ENCODE measurements at places on chromosomes 12 and 14.

GRCh38 chr14:23058654-23059504, 1.6 kb upstream of the CDH24 start:
- no peak for DNase-seq

GRCh38 chr12:50720501-50720900, 43.4 kb upstream of the ATF1 start:
- no peak for DNase-seq

DNA sequence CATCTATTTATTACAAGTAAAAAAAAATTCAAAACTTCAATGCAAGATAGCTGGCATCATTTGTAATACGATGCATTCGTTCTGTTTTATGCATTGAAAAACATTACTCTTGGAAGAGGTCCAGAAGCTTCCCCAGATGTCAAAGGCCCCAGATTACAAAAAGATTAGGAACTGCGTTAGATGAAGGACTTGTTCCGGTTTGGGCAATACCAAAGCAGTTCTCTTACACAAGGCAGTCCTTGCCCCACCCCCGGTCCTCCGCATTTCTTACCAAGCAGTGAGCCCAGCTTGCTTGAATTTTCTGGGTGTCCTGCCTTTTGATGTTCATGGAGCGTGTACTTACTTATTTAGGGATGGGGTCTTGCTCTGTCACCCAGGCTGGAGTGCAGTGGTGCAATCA, 4.8 kb upstream of the HVCN1 start:
- no peak for DNase-seq

DNA sequence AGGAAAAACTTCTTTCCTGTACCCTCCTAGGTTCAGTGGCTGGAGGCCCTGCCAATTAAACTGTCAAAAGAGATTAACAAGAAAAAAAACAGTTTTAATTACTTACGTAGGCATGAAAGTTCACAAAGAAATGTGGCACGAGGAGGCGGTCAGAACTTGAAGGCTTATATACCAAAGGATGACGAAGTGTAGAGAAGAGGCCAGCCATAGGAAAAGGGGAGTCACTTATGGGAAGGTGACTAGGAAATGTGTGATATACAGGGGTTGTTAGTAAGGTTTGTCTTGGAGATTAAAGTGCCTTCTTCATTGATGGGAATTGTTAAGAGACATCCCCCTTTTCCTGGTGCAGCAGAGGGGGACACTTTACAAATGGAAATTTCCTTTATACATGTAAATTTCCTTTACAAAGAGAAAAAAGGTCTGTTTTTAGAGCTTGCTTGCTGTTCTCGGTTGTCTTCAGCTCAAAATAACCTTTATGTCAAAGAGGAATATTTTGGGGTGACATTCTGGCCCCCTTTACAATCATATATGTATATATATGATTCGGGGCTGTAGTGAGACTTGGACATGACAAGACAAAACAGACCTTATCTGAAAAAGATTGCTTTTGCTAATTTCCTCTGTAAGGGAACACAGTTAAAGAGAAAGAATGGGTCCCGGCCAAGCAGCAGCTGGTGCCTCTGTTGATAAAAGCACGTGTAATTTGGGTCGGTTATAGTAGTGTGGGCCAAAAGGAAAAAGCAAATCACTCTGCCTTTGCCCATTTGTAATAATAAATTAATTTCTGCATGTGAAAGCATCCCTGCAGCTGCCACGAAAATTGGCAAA, 38.6 kb downstream of the SYNE2 start:
- DNase-seq: peak; percentile 79

- DNase-seq: no peak
These were observed 62.8 kb downstream of the SERPINA3 start for GRCh38 chr14:94675036-94675435.

- DNase-seq: no peak
These were observed 1.3 kb downstream of the ARID4A start for GRCh38 chr14:58299401-58300330.

DNA sequence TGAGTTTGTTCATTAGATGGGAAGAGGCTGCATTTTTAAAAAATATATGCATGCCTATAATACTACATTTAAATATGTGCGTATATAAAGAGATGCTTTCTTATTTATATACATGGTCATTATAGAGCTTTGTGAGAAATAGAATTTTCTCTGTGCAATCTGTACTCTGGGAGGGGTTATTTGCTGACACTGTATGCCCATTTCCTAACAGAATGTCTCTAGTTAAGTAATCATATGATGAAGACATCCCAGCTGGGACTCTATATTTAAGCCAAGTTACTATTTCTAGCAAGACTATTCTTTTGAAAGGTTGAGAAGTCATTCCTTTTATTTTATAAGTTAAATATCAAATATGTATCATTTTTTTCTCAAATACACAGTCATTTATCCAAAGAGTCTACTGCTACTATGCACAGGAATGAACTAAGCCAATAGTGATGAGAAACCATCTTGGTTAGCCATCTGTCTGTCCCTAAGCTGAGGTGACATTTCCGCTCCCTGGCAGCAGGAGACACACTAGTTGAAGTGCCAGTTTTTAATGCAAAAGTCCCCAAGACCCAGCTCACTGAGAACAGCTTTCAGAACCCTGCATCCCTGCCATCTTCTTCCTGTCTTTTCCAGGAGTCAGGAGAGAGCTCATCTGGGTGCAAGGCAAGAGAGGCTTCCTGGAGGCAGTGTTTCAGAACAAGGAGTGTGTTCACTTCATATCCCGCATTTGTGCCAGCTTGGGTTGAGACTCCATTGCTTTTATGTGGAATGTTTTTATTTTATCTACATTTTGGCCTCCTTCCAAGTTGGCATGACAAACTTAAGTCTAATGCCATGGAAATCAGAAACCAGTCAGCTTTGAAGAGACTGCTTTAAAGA, 69.5 kb downstream of the TMEM132C start:
- DNase-seq: no peak

- DNase-seq: no peak
These were observed 13.4 kb upstream of the KIF26A start for GRCh38 chr14:104125011-104125410.

GRCh38 chr12:22396253-22396652, 61.7 kb upstream of the ST8SIA1 start:
- DNase-seq: no peak

- DNase-seq: no peak
These were observed 983.7 kb upstream of the FLRT2 start for GRCh38 chr14:84546236-84546635.

DNA sequence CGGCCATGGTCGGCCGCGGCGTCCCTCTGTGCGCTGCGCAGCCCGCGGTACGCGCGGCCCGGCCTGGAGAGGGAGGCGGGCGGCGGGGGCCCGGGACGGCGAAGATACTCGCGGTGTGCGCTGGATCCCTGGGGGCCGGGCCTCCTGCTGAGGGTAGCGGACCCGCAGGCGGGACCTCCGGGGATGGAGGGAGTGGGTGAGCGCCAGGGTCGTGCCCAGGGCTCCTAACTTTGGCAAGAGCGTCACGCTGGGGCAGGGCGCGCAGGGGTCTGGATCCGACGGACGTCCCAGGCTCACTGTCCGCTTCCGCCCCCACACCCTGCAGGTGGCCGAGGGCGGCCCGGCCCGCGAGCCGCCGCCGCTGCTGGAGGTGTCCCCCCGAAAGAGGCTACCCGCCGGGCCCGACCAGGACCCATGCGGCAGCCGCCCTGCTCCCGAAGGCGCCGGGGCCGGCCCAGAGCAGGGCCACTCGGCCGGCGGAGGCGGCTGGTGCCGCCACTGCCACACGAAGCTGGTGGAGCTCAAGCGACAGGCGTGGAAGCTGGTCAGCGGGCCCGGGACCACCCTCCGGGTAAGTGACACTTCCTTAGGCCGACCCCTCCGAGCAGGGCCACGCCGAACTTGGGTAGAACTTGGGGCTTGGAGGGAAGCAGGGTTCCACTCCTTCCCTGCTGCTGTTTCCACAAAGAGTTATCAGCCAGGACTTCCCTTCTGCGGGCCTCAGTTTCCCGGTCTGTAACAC, 502 bp downstream of the KIF26A start:
- no peak for DNase-seq

DNA sequence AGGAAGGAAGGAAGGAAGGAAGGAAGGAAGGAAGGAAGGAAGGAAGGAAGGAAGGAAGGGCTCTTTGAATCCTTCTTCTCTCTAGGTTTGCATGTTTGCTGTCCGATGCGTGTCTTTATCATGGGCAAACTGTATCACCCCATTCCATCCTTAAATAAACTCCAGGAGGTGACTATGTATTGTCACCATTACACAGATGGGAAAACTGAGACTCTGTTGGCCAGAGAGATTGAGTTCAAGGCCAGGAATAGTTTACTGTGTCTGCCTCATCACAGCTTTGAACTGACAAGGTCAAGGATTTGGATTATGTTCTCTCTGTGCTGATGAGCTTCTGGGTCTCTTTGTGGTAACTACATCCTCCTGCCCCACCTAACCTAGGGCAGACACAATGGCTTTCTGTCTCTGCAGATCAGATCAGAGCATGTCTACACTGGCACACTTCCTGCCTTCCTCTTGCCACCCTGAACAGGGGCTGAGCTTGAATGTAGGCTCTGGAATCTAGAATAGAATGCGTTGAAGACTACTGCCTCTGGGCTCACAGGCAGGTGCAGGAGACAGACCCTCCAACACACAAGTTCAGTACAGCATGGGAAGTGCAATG, 78.9 kb upstream of the MAP1LC3B2 start:
- DNase-seq: no peak

GRCh38 chr12:123468786-123469185, 10.8 kb downstream of the SNRNP35 start:
- DNase-seq: no peak

DNA sequence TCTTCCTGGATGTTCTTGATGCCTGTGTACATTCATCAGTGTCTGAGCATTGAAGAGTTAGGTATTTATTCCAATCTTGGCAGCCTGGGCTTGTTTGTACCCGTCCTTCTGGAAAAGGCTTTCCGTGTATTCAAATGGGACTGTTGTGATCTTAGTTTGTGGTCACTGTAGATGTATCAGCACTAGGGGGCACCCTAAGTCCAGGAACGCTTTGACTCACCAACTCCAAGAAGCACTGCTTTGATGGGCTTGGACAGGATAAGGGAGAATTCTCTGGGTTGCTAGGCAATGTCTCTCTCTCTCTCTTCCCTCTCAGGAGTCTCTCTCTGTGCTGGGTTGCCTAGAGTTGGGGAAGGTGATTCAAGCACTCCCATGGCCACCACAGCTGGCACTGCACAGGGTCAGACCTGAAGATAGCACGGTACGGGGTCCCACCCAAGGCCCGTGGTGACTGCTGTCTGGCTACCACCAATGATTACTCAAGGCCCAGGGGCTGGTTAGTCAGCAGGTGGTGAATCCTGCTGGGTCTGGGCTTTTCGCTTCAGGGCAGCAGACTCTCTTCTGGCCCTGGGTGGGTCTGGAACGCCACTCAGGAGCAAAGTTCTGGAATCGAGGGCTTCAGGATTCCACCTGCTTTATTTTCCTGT, 211.1 kb upstream of the RGS6 start:
- DNase-seq: peak; percentile 67

GRCh38 chr12:60317361-60317760, 721.5 kb downstream of the SLC16A7 start:
- no peak for DNase-seq

- no peak for DNase-seq
These were observed 228.5 kb upstream of the G2E3 start for GRCh38 chr14:30330445-30330844.

DNA sequence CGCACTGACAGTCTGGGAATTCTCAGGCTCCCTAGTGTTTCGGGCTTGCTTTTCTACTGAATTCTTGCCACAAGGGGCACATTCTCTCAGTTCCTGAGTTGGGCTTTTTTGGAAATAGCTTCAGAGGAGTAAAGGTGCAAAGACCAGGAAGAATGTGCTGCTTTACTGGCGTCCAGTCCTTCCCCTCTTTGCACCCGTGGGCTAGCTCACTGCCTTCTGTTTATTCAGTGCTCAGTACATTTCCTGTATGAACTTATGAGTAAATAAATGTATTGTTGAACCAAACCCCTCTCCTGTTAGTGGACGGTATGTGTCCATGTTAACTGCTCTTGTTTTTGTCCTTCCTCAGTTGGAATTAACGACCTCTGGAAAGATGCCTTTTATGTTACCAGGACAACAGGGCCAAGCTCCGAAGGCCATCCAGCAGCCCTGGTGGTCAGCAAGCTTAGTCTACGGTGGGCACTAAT, 24.0 kb downstream of the GSG1 start:
- DNase-seq: no peak

DNA sequence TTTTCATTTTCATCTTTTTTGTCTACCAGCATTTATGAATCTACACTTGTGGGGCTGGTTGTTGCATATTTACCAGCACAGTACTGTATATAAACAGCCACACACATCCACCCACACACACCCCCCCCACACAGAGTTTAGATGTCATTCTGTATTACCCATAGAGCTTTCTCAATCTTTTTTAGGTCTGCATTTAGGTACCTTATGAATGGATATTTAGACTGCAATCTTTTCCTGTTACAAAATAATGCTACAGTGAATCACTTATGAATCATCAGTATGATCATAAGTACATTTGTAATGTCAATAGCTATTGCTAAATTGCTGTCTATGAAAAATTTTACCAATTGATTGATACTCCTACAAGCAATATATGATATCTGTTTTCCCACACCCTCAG, 67.3 kb upstream of the STK38L start:
- DNase-seq: peak; percentile 47

DNA sequence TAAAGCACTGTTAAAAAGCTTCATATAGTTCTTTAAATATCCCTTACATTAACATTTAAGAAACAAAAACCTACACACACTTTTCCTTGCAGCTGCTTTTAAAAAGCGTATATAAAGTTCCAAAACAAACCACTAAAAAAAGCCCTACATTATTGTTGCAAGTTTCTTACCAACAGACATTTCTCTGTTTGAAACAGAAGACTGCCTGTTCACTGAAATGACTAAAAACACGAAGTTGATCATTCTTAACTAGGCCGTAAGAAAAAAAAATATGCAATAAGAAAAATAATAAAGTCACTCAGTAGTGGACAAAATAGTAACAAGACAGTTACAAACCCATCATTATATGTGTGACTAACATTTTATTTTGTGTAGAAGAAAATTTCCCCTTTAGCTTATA, 37.3 kb downstream of the KIF21A start:
- no peak for DNase-seq

DNA sequence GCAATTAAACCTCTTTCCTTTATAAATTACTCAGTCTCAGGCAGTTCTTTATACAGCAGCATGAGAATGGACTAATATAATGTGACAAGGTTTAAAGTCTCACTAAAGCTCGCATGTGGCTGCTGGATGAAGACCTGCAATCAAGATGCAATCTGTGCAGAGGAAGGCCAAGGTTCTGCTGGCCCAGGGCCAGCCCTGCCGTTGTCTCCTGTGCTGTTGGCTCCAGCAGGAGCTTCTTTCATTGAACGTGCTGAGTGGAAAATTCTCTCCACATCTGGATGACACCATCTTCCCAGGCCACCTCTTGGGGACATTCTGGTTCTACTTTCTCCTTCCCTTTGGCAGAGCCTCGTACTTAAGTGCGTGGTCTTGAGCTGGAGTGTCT, 742.2 kb downstream of the VRK1 start:
- DNase-seq: no peak

DNA sequence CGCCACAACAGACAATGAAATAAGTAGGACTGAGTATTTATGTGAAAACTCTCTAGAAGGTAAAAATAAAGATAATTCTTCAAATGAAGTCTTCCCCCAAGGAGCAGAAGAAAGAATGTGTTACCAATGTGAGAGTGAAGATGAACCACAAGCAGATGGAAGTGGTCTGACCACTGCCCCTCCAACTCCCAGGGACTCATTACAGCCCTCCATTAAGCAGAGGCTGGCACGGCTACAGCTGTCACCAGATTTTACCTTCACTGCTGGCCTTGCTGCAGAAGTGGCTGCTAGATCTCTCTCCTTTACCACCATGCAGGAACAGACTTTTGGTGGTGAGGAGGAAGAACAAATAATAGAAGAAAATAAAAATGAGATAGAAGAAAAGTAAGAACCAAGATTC, 82.7 kb downstream of the VEZT start:
- DNase-seq: no peak
